ENCODE measurements at places on chromosomes 4 and X.

DNA sequence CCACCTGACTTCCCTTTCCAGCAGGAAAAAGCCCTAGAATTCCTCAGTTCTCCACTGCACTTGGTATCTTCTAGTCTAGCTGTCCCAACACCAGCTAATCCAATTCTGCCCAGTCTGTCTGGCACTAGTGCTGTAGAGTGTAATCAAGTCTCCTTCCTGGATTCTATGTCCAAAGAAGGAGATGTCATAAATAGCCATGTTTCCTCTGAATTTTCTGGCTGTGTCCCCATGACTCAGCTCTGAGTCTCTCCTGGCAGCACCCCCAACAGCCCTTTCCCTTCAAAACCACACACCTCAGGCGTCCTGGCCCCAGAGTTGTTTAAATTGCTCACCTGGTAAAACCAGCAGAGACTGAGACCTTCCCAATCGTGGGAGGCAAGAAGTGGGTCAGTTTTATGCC lies 197.2 kb downstream of the GRXCR1 start:
- no peak for DNase-seq

DNA sequence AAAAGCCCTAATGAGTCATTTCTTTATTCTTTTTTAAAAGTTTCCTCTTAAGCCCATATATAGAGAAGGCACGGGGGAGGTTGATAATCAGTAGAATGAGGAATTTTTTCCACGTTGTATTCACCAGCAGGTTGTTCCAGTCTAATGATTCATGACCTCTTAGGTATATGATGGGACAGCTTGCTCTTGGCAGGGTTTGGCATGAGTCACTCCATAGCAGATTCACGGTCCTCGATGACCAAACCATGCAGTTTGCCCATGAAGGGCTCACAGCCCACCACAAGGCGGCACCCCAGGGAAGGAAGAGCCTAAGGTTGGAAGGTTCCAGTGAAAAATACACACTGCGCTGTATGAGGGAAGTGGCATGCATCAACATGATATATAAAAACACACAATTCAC lies 623.8 kb upstream of the DIPK2B start:
- DNase-seq: peak; percentile 17

DNA sequence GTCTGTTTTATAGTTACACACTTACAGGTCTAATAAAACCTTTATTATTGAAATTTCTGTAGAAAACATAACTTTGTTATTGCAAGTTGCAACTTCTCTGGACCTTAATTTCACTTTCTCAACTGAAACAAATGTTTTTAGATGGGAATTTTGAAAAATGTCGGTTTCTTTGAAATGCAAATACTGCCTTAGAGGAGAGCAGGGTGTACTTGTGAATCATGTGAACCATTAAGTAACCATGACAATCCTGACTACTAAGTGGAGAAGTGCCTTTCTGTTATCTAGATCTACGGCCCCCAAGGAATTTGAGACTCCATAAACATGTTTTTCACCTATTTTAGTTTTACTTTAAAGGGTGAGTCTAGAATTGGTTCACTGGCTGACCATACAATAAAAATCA lies 8.5 kb upstream of the ARMCX2 start:
- DNase-seq: no peak

DNA sequence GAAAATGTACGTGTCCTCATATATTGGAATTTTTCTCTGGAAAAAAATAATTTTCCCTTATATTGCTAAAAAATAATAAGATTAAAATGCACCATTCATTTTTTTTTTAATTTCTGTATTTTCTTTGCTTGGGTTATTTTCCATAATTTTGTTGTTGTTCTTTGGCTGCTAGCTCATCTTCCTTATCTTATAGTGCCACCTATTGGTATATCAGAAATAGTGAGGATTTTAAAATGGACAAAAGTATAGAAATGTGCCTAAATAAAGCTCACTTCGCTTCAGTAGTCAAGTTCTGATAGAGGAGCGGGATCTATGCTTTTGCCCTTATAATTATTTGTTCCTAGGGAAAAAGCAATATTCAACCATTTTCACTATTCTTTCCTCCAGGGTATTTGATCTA lies 134.8 kb downstream of the NAP1L3 start:
- no peak for DNase-seq

DNA sequence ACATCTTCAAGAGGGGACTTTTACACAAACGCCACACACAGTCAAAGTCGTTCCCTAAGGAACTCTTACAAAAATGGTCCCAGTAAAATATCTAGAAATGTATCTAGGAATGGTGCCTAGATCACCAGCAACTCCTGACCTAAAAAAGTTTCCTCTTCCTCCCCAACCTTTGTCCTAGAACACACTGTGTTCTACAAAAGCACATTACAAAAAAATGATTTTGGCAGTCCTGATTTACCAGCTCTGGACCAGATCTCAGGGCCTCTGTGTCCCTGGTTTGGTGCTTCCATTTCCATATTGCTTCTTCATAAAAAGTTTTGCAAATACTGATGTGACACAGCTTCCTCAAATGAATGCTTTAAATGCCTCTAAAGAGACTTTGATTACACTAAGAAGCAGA lies 55.0 kb downstream of the LNX1 start:
- DNase-seq: no peak

- DNase-seq: no peak
These were observed 4.3 kb downstream of the GIMD1 start for GRCh38 chr4:106364282-106364681.

DNA sequence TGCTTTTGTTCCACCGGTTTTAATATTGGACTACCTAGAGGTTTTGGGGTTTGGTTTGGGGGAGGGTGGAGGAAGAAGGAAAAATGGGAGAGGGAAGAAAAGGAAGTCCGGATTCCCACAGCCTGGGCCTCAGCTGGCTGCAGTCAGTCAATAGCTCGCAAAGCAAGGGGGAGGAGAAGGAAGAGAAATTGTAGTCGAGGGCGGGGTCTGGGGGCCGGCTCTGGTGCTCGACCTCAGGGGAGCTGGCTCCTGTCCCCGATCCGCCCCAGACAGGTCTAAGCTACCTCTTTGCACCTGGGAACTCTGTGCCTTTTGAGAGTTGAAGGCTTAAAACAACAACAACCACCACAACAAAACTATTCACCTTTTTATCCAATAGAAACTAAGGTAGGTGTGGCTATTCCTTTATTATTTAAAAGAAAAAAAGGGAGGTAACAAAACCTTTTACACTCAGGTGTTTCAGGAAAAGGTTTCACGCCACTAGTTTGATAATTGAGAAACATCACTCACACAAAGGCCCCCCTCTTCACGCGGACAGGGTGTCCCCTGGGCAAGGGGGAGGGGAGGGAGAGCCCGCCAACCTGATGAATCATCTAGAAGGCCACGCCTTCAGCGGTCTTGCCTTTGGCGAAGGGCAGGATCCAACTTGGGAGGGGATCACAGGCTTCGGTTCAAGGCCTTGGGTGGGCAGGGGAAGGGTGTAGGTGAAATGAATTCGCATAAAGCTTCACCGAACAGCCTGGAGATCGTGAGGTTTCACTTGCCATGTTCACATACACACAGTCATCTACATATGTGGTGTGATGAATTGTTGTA lies 1.6 kb upstream of the LNX1 start:
- no peak for DNase-seq

DNA sequence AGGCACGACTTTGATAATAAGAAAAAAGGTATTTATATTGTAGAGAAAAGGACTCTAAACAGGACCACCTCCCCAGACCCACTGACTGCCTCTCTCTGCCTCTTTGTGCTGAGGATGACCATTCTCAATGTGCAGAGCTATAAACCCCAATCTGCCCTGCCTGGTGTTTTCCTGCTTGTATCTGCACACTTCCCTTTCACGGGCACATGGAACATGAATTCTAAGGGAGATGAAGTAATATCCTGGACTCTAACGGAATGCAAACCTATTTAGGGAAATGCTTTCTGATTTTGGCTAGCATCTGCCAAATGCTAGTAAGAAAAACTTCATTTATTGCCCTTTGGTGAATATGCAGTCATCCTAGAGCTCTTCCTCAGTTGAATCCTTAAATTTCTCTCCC lies 2.4 kb downstream of the DIPK2B start:
- DNase-seq: no peak

GRCh38 chr4:57074744-57075143 lies 35.4 kb downstream of the IGFBP7 start:
- no peak for DNase-seq

GRCh38 chr4:136558940-136559494 lies 973.3 kb downstream of the PCDH18 start:
- no peak for DNase-seq

DNA sequence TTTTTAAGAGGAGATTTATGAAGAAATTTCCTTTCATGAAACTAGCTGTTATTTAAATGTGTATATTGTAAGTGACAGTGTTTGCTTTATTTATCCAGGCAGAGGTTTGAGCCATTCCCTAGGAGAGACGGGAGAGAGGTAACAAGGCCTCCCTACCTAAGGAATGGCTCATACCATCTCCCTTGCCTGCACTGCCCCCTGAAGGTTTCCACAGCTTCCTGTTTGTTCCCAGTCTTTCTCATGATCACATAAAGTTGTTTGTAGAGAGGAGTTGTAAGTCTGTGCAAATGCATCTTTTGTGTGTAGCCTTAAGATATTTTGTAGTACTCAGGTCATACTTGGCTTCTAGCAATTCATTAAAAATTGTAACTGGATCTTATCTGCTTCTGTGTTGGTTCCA lies 1504.5 kb upstream of the PCDH10 start:
- no peak for DNase-seq

- DNase-seq: peak; percentile 53
These were observed 35.3 kb upstream of the WAS start for GRCh38 chrX:48648336-48648751.

DNA sequence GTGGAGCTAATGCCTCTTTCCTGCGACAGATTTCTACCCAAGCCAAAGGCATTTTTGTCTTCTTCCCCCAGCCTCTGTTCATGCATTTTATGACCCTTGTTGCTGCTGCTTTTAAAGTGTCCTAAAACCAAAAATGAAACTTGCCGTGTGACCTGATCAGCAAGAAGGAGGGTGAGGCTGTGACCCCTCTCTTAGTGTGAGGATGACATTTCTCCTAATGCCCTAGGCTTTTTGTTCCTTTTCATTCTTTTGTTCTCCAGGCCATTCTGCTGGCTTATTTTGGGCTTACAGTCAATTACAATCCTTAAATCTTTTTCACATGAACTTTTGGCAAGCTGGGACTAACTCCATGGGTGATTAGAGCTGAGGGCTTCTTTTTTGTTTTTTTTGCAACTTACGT lies 34.4 kb downstream of the PTTG2 start:
- no peak for DNase-seq

Data from CD4-positive, alpha-beta memory T cell (primary cell).